ENCODE measurements at places on chromosomes 7 and 10.

DNA sequence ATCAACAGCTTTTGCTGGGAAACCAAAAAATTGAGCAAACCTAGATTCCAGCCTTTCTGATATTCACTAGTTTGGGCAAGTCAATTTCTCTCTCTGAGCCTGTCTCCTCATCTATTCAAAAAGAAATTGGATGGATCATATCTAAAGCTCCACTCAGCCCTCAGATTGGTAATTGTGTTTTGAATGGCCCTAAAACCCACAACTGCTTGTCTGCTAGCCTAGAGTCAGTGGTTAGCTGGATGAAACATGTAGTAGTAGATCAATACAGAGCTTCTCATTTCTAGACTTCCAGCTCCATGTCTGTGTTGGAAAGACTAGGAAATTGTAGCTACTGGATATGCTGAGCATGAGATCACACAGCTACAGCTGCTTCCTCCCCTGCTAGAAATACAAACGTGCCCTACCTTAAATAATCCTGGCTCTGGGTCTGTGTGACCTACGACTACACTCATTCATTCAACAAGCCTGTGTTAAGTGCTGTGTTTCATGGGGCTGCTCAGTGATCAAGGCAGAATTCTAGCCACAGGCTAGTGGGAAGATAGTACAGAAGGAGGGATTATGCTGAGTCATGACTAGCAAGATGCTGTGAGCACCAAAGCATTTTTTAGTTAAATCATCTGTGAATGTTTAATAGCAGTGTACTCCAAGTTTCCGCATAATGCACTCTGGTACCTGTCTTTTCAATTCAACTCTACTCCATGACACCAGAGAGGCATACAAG is 15.7 kb downstream of the DNTT start:
- DNase-seq: no peak

GRCh38 chr7:28714459-28715120 is 243.5 kb downstream of the TRIL start:
- no peak for DNase-seq

GRCh38 chr7:20299647-20300312 is 30.9 kb upstream of the ITGB8 start:
- no peak for DNase-seq

- no peak for DNase-seq
Observed at GRCh38 chr10:71076473-71077142, 135.8 kb upstream of the UNC5B start.

DNA sequence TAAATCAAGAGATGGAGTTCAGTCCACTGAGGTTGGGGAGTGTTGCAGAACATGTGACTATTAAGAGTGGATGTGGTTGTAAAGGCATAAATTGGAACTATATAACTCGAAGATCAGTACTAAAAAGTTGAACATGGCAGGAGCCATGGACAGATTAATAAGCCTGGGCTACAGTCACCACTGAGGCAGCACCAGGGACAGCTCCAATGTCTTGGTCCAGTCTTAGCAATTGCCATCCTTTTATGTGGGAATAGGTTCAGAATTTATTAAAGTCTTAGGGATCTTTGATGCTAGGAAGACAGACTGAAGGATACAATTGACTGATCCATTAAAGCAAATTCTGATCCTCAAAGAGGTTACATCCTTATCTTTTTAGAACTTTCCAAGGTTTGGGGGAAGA is 156.6 kb downstream of the ADRA2A start:
- DNase-seq: no peak

DNA sequence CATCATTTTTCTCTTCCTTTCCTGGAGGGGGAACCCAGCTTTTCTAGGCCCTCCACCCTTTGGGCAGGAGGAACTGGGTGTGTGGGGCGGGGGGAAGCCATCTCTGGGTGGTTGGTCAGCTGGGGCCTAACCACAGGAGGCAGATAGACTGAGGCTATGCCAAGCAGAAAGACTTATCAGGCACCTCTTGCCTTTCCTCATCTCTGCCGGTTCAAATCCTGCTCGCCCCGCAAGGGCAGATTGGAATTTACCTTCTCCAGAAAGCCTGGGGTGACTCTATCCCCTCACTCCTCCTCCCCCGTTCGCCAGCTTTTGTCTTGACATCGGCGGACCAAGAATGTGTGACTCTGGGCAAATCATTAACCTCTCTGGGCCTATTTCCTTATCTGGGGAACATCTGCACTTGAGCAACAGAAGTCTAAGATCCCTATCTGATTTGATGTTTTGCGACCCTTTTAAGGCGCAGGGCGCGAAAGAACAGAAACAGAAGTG is 584 bp upstream of the GARS1 start:
- DNase-seq: no peak

- no peak for DNase-seq
Observed at GRCh38 chr7:146736446-146737190, 620.0 kb downstream of the CNTNAP2 start.

- no peak for DNase-seq
Observed at GRCh38 chr7:132560105-132560504, 16.2 kb downstream of the PLXNA4 start.

GRCh38 chr10:43083764-43084163 is 6.9 kb downstream of the RET start:
- no peak for DNase-seq

GRCh38 chr7:99748846-99749579 is 14.0 kb upstream of the CYP3A7 start:
- DNase-seq: no peak

DNA sequence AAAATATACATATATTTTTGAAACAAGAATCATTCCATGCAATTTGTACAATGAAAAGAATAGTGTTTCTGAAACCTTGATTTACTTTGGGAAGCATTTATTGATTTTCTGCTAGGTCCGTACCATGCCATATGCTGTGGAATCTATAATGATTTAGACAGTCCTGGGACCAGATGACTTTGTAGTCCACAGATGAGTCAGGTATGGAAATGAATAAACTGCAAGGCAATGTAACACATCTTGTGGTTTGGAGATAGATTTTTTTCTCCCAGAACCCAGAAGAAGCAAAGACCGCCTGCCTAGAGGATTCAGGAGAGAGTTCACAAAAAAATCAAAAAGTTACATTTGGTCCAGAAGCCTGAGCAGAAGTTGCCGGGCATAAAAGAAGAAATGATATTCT is 190.4 kb downstream of the GPR37 start:
- DNase-seq: no peak

DNA sequence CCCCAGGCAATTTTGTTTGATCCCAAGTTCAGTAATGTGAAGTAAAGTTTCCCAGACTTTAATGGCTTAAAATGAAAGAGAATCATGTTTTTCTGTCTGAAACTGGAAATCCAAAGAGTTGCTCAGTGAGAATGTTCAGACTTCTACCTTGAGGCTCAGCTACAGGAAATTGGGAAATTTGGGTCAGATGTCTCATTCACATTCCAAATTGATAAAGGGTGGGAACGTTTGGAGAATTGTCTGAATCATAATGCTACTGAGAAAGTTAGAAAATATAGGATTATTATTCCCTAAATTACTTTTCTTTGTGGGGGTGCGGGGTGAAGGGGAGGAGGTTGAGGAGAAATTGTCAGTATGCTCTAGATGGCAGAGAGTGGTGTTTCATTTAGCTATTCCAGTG is 773.9 kb downstream of the LRMDA start:
- DNase-seq: no peak

GRCh38 chr10:100760726-100761125 is 15.3 kb downstream of the PAX2 start:
- DNase-seq: no peak

DNA sequence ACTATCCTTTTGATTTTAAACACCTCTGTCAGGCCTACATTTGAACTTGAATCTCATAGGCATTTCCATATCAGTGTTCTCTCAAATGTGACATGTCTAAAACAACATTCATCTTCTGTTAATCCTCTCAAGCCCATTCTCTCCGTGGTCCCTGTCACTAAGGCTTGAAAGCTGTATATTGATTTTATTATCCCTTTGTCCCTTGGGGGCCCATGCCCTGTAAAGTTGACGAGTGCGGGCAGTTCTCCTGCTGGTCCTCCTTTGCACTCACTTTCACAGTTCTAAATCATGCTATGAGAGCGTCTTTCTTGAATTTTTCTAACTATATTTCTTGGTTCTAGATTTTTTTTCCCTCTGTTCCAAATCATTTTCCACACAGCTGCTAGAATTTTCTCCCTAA is 27.3 kb downstream of the GALNT11 start:
- no peak for DNase-seq

GRCh38 chr7:77338260-77338659 is 77.9 kb downstream of the GSAP start:
- DNase-seq: no peak

GRCh38 chr7:80873140-80873539 is 45.7 kb downstream of the SEMA3C start:
- DNase-seq: no peak

- no peak for DNase-seq
Observed at GRCh38 chr7:52447581-52448180, 587.8 kb upstream of the POM121L12 start.

DNA sequence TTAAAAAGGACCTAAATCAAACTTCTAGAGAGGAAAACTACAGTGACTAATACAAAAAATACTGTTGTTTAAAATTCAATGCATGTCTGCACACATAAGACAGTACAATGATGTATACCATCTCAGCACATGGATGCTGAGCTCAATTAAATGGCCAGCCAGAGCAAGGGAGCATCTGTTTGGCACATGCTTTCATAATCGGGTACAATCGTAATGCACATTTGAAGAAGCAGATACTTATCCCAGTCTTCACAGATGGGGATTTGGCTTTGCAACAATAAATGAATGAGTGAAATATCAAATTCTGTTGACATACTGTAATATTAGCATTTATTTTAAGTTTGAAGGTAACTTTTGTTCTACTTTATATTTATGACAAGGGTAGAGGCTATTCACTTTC is 187.8 kb downstream of the CRPPA start:
- no peak for DNase-seq

GRCh38 chr7:50308203-50308531 is 3.7 kb downstream of the IKZF1 start:
- DNase-seq: no peak

DNA sequence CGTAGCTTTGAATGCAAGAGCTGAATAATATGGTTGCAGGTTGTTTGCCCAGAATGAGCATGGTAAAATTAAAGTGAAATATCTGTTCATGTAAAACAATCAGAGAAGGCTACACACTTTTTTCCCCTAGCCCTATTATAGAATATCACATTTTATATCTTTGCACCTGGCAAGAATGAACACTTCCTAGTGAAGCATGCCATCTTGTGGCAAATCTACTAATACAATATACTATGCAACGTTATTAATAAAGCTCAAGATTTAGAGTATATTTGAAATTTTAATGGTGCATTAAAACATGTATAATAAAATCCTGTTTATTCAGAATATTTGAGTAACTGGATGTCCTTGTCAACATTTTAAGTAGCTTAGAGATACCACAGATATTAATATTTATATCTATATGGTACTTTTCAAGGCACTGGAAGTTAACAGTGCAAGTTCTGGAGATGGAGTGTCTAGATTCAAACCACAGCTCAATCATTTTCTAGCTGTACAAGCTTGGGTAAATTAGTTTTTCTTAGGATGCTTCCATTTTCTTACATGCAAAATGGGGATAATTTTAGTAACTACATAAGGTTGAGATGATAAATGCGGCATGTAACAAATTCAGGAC is 643.1 kb upstream of the SEMA3D start:
- no peak for DNase-seq

DNA sequence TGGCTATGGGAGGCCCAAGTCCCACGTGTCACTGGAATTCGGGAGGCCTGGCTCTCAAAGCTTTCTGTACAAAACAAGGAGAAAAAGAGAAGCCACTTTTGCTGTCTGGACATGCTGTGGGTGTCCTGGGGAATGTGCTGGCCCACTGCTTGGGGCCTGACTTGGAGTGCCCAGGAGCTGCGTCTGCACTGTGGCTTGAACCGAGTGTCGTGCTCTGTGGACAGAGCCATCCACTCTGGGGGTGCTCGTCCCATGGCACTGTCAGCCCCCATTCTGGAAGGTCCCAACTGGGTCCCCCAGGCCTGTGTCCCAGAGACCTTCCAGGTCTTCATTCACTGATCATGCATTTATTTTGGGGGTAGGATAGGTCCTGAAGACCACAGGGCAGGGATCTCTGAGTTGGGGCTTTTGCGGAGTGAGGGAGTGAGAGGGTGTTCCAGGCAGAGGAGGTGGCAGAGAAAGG is 138.0 kb downstream of the LHPP start:
- DNase-seq: no peak
